GM18507 (cell line): ENCODE measurements at places on chromosomes 6 and 20.

GRCh38 chr6:149510793-149511512, 26.1 kb upstream of the ZC3H12D start:
- DNase-seq = no peak

DNA sequence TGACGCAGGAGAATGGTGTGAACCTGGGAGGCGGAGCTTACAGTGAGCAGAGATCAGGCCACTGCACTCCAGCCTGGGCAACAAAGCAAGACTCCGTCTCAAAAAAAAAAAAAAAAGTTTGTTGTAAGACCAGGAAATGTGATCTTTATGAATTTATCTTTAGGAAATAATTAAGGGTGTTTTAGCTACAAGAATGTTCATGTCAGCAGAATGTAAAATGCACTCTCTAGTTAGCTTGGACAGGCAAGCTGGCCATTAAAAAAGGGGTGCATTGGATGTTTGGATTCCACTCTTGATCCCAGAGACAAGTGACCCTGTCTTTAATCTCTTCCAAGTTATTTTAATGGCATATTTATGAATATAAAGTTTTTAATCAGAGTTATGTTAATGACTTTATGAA, 19.6 kb downstream of the ENPP3 start:
- DNase-seq = no peak

DNA sequence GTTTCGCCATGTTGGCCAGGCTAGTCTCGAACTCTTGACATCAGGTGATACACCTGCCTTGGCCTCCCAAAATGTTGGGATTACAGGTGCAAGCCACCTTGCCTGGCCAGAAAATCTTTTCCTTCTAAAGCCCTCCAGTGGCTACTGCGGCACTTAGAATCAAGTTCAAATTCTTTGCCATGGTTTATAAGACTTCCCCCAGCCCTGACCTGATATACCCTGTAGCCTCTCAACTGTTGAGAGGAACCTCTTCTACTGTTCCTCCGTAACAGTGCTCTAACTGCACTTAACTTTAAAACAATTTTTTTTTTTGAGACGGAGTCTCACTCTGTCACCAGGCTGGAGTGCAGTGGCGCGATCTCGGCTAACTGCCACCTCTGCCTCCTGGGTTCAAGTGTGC, 235.6 kb downstream of the BCAS1 start:
- DNase-seq = no peak

DNA sequence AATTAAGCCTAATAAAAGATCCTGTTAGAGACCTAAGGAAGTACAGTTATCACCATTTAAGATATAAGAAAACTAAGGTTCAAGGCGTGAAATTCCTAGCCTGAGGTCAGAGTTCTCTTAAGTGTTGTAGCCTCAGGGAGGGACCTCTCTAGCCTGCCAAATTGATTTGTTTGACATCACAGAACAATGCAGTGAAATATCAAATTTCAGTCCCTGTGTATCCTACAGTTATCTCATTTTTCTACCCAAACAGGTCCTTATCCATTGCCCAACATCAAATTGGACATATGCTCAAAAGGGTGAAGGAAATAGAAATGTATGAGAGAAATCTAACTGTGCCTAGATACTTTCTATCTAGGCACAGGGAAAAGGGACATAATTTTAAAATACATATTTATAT, 63.0 kb downstream of the NCOA7 start:
- no peak for DNase-seq

DNA sequence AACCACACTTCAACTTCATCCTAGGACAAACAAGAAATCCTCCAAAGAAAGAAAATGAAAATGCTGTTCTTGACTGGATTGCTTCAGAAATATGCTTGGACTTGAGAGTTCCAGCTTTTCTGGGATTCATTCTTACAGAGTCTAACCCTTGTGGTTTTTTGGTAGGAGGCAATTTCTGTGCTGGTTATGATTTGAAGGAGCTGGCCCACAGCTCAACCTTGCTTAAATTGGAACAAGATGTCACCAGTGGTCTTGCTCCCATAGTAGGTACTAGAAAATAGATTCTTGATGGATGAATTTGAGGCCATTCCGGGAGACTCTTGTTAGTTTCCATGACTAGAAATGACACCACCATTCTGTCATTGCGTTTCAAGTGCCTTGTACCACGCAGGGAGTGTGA, 54.3 kb upstream of the BMP6 start:
- no peak for DNase-seq

GRCh38 chr20:50587291-50587961, 77.2 kb downstream of the PTPN1 start:
- no peak for DNase-seq
